ENCODE measurements at places on chromosomes 1 and 21. TPM values are rescaled to one million over a fixed set of nuclear protein-coding genes. Genes with fewer than 3 reads are reported as not detected.

GUCA2B gene
- not detected for total RNA-seq

COA7 gene
- 13.8 TPM for total RNA-seq

DPH5 gene
- total RNA-seq = 30.9 TPM

OLIG2 gene
- not detected for total RNA-seq

Measured in heart right ventricle (tissue), 16 donors.